ENCODE measurements at places on chromosomes 1 and 21.

DNA sequence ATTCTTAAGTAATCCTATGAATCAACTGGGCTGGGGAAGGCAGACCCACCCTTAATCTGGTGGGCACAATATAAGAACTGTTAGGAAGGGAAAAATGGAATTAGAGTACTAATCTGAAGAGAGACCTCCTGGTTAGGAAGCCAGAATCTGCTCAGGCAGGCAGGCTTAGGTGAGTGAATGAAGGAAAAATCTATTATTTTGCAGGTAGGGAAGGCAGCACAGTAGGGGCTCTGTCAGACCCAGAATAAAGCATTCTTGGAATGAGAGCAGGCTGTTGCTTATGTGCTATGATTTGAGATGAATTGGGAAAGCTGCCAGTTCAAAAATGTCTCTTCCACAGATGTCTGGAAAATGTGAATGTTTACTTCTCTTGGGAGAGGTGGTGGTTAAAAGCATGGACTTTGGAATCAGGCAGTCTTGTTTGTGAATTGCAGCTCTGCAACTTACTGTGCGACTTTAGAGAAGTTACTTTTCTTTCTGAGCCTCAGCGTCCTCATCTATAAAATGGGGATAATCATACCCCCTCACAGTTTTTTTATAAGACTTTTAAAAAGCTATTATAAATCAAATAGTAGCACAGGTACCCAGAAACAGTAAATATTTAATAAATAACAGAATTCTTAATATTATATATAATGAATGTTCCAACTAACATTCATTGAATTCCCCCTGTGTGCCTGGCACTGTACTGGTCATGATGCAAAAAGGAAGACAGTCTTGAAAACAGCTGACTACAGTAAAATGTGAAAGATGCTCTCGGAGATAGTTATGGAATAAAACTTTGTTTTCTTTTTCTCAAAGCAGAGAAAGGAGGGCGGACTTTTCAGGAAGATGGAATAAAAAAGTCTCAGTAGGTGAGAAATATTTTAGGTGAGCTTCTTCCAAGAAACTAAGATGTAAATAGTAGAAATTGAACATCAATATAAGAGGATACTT, 15.3 kb upstream of the ZNF644 start:
- DNase-seq: no peak

DNA sequence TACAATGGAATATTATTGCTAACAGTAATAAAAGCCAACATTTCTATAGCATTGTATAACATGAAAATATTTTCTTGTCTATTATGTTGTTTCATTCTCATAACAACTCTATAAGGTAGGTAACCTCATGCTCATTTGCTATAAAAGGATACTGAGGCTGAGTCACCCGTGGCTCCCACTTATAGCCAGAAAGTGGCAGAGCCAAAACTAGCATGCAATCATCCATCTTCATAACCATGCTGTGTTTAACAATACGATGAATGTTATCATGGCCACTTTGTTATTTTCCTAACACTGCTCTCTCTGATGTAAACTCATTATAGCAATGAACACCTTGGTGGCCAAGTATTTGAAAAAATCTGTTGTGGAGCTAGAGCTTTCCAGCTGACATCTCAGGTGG, 80.8 kb upstream of the JUN start:
- no peak for DNase-seq

- no peak for DNase-seq
Measured at GRCh38 chr1:153928245-153928644, 5.5 kb upstream of the GATAD2B start.

DNA sequence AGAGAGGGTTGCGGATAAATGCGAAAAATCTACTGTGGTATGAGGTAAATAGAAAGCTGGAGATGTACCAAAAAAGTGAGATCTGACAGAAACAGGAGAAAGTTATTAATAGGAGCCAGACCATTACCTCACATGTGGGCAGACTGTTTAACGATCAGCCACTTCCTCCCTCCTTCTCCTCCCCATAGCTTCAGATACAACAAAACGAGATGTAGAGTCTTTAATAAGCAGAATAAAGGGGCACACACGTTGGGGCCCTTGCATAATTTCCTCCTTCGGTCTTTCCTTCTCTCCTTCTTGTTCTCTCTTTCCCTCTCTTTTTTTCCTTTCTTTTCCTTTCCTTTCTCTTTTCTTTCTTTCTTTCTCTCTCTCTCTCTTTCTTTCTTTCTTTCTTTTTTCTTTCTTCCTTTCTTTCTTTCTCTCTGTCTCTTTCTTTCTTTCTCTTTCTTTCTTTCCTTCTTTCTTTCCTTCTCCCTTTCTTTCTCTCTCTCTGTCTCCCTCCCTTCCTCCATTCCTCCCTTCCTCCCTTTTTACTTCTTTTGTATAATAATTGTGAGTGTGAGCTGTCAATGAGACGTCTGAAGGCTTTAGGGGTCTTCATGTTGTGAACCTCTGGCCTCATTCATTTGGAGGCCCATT, 242.1 kb downstream of the GRIK1 start:
- DNase-seq: no peak

GRCh38 chr1:201377611-201378092, at the start of gene TNNT2:
Gene TNNT2, minus strand, starts transcription at chr1:201377680. Its CDS starts 4,426 bp downstream, at chr1:201373254.
- no peak for DNase-seq

- no peak for DNase-seq
Measured at GRCh38 chr1:83627045-83627444, 371.9 kb downstream of the TTLL7 start.

DNA sequence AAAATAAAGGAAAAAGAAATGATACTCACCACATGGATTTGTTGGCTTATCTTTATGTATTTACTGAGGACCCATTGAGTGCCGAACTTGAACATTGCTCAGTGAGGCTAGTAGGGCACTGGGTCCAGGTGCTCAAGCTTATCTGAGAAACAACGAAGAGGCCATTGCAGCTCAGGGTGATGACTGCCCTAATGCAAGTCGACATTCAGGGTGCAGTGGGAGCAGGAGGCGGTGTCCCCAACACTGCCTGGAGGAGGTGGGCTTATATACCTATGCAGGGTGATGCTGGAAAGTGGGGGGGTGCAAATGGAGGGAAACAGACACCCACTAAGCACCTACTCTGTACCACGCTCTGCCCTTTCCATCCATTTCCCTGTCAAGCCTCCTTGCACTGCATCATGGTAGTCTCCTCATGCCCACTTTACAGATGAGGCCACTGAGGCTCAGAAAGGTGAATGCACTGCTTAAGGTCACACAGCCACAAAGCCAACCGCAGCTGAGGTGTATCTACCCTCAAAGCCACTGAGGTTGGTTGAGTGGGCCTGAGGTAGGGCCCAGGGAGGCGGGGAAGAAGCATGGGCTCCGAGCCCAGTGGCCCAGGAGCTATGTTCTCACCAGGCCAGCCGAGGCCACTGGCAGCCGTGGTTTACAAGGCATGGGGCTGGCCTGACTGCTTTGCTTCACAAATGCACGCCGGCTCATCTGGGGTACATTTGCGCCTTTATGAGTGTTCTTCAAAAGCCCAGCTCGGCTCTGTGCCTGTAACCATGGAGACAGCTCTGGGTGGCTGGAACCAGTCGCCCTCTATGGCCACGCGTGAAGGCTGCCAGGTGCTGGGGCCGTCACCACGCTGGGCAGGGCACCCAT, 103.8 kb downstream of the EPHB2 start:
- no peak for DNase-seq

- no peak for DNase-seq
Measured at GRCh38 chr1:157494093-157494492, 58.2 kb downstream of the FCRL5 start.

GRCh38 chr1:99957818-99958217, 12.0 kb upstream of the SLC35A3 start:
- DNase-seq: no peak

- no peak for DNase-seq
Measured at GRCh38 chr1:182723200-182723599, 38.8 kb upstream of the RGS8 start.

DNA sequence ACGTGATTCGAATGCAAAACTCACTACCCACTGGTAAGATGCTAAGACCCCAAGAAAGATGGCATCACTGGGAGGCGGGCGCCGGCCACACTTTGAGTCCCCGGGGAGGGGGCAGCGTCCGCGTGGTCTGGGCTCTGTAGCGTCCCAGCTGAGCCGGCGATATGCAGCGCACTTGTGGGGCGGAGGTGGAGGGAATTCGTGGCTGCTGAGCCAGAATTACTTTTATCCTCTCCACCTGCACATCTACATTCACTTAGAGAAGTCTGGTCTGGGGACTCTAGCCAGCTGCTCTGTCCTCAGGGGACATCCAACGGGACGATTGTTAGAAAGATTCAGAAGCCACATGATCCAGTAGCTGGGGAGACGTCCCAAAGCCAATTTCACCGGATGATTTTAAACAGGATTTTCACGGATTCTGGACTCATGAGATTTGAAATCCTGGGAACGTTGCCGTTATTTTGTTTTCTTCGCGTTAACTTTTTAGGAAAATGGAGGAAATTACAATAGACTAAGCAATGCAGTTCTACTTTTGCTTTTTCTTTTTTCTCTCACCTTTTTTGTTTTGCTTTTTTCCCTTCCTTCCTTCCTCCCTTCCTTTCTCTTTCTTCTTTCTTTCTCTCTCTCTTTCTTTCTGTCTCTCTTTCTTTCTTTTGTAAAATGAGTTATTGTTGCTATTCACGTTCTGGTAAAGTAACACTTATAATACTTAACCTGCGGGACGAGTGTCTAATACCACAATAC, 1.3 kb downstream of the JAM2 start:
- DNase-seq: no peak

- DNase-seq: no peak
Measured at GRCh38 chr1:47866601-47867437, 130.4 kb downstream of the TRABD2B start.

GRCh38 chr1:101407505-101408211, 170.8 kb downstream of the S1PR1 start:
- DNase-seq: no peak

- no peak for DNase-seq
Measured at GRCh38 chr1:236393681-236394481, at the start of gene EDARADD. Gene EDARADD, plus strand, starts transcription at chr1:236394286. Its CDS starts 159 bp downstream, at chr1:236394445.

DNA sequence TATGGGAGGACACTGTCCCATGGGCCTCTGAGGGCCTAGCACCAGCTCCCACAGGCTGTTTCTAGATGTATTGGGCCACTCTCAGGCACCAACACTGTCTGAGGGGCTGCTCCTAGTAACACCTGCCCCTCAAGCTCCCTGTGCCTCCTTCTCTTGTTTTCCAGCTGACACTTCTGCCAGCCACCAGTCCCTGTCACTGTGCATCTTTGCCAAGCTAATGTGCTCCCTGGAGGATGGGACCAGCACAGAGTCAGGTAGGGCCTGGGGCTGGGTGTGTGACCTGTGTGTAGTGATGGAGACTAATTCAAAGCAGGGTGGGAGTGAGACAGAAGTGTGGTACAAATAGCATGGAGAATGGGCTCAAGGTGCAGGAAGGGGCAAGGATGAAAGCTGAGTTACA, 29.4 kb upstream of the MAGOH start:
- DNase-seq: no peak

GRCh38 chr1:211035821-211036380, 98.0 kb downstream of the KCNH1 start:
- DNase-seq: no peak

GRCh38 chr1:119903443-119903835, 7.1 kb upstream of the ADAM30 start:
- DNase-seq: no peak

- no peak for DNase-seq
Measured at GRCh38 chr21:14259747-14260146, 43.8 kb downstream of the RBM11 start.

GRCh38 chr1:205317311-205317917, 4.1 kb downstream of the NUAK2 start:
- no peak for DNase-seq

DNA sequence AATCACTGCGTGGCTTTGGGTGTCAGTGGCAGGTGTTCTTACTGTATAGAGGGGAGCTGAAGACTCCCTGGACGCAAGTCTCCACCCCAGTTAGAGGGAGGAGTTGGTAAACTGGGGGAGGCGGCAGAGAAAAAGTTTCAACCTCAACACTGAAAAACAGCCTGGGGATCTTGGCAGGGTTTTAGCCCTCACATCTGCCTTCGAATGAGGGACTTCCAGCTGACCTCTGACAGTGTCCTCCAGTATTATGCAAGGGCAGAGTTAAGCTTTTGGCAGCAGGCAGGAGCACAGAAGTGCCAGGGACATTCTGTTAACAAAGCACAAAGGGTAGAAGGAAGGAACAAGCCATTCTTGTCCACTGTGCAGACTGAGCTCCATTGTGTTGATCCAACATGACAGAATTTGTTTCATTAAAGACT, 41.2 kb upstream of the RAB4A start:
- no peak for DNase-seq

GRCh38 chr1:185497177-185497576, 180.1 kb upstream of the IVNS1ABP start:
- no peak for DNase-seq

DNA sequence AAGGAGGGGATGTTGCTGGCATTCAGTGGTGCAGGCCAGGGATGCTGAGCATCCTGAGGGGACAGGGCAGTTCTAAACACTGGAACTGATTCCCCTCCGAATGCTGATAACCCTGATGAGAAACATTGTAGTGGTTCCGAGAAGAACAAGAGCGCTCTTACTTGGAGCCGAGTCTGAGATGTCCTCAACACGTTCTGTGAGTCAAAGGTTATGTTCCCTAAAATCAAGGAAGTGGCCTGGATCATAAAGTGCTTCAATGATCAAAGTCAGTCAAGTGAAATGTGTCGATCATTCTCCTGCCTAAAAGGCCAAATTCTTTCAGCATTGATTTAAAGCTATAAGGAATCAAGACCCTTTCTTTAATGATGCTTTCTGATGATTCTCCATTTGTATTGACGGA, 234.1 kb downstream of the NFIA start:
- no peak for DNase-seq

DNA sequence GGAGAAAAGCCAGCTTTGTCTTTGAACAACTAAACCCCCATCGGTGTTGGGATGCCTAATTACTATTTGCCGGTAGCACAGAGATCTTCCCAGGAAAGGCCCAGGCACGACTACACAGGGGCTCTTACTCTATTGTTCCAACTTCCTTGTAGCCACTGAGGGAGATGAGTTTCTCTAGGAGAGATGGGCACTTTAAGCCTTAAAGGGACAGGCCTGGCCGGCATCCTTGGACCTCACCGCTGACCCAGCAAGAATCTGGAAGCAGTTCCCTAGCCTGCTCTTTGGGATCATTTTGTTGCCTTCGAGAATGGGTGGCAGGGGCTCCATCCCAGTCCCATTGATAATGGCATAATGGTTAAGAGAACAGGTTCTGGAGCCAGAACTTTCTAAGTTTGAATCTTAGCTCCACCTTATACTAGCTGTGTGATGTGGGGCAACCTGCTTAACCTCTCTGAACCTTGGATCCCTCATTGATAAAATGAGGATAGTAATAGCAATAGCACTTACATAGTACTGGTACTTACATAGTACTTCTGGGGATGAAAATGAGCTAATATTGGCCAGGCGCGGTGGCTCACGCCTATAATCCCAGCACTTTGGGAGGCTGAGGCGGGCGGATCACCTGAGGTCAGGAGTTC, 239.1 kb upstream of the TMEM51 start:
- DNase-seq: no peak

- no peak for DNase-seq
Measured at GRCh38 chr1:231724876-231725647, 98.5 kb downstream of the DISC1 start.

DNA sequence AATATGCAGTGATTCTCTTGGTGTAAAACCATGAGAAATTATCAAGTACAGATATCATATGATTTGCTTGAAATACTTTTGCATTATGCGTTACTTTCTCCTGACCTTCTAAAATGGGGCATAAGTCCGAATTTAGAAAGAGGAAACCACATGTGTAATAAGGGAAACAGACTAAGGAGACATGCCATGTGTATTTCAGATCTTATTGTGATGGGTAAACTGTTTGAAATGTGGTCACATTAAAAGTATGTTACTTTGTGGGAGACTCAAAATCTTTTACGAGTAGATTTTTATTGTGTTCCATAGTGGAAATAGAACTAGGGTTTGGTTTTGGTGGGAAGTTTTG, 173.0 kb downstream of the NFIA start:
- no peak for DNase-seq

- DNase-seq: no peak
Measured at GRCh38 chr1:173474097-173474779, 2.9 kb upstream of the PRDX6 start.

All from activated T-helper 1 cell treated with anti-CD3 and anti-CD28 coated beads, Interleukin-2, amount 50 U/mL, for 16 hours (primary cell).